ENCODE measurements at places on chromosomes 1 and 21.

DNA sequence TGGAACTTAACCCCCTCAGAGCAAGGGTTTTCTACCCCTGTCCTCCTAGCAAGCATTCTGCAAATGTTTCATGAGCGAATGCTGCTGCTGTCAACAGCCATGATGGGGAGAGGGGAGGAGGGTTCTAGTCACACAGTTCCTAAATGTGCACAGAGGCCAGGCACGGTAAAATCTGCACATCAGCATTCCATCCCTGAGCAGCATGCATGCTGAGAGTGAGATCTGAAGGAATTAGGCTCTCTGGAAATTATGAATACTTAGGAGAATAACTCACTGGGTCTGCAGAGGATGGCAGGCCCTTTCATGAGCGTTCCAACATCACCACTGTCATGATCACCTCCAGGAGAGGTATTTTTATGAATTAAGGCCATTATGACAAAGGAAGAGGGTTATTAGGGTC lies 2.1 kb downstream of the VTCN1 start:
- DNase-seq: no peak

GRCh38 chr1:154239491-154239890 lies 18.7 kb downstream of the UBAP2L start:
- no peak for DNase-seq

- DNase-seq: peak; percentile 47
These were observed 112.5 kb upstream of the GFI1 start for GRCh38 chr1:92599184-92599583.

- no peak for DNase-seq
These were observed 237.9 kb upstream of the PBX1 start for GRCh38 chr1:164320790-164321731.

- no peak for DNase-seq
These were observed 84.7 kb downstream of the PHTF1 start for GRCh38 chr1:113674591-113674990.

DNA sequence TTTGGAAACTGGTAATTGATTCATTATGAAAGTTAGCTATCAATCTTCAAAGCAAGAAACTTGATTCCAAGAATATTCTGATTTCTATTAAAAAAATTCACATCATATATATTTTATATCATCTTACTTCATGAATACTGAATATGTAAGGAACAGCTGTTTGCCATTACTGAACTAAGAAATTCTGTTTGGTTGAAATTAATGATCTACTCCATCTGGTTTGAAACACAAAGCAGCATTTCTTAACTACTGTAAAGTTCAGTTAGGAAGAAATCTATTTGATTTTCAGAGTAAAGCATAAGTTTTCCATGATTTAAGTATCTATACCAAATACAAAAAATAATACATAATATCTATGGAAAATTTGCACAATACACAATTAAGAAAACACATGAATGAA lies 66.0 kb upstream of the SCYL3 start:
- DNase-seq: no peak

- no peak for DNase-seq
These were observed 213.8 kb downstream of the HHIPL2 start for GRCh38 chr1:222334026-222334680.

DNA sequence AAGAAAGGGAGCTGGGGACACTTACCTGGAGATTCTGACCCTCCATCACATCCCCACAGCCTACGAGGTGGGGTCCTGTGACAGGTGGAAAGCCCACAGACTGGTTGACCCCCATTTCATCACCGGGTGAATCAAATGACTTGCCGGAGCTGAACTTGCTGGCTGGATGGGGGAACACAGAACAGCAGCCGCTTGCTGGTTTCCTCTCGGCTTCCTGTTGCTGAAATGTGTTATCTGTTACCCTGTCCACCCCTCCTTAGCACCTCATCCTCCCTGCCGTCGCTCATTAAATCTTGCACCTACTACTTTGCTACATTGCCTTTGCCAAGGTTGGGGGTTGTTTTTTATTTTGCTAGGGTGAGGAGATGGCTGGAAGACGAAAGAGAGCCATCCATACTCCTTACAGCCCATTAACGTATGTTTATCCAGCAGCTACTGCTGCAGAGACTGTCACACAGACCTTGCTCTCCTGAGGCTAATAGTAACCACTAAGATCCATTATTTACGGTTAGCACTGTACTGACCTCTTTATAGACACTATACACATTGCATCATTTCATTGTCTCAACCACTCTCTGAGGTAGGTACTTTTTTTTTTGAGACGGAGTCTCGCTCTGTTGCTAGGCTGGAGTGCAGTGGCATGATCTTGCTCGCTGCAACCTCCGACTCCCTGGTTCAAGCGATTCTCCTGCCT lies 7.0 kb downstream of the PAFAH2 start:
- DNase-seq: peak; percentile 88

DNA sequence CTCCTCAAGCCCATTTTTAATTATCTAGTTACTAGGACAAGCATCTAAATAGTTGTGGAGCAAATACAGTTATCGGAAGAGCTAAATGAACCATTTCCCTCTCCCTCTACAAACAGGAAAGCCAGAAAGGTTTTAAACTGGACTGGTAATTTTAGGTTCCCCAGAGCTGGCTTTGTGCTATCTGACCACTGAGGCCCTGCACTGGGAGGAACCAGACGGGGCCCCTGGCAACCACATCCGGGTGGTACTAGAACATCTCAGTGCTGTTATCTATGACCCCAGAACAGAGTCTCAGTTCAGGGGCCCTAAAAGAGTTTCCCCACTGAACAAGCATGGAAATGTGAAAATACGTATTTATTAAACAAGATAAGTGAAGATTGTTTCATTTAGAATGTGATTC lies 7.7 kb upstream of the RSPH1 start:
- DNase-seq: no peak

GRCh38 chr1:204828352-204828850 lies 42.3 kb upstream of the NFASC start:
- no peak for DNase-seq

DNA sequence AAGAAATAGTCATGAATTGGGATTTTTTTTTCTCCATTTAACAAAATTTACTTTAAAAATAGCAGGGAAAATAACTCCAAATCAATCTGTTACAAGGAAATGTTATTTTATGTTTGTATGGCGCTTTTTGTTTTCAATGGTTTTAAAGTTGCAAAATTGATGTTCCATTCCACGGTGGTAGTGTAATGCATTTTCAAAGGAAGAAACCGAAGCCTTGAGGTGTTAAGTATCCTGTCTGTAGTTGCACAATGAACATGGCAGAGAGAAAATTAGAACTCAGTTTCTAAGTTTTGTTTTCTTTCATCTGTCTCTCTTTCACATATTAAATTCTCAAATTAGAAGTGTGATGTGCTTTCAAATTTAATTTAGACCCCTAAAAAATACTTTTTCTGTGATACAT lies 841.8 kb downstream of the USP25 start:
- DNase-seq: no peak

GRCh38 chr1:210681158-210681557 lies 352.5 kb downstream of the HHAT start:
- DNase-seq: no peak

DNA sequence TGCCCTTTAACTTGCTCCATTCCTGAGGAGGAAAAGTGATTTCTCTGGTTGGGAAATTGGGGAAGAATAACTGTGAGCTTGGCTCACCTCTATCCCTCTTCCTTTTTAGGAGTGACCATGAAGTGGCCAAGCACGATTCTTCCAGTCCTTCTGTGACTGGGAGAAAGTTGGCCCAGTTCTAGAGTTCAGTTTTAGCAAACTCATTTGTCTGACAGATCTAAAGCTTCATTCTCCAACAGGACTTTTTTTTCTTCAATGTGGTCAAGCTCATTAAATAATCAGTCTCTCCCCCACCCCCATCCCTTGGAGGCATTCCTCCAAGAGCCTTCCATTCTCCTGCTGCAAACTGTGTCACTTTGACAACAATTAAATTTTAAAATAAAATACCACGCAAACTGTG lies 6.4 kb upstream of the AGL start:
- DNase-seq: no peak

- no peak for DNase-seq
These were observed 105.7 kb upstream of the CASZ1 start for GRCh38 chr1:10901891-10902805.

GRCh38 chr1:10941891-10942541 lies 70.4 kb upstream of the TARDBP start:
- DNase-seq: peak; percentile 56

- DNase-seq: no peak
These were observed 55.8 kb upstream of the ATP2B4 start for GRCh38 chr1:203570805-203571204.

- no peak for DNase-seq
These were observed 244.7 kb downstream of the MRPL39 start for GRCh38 chr21:25362375-25363267.

DNA sequence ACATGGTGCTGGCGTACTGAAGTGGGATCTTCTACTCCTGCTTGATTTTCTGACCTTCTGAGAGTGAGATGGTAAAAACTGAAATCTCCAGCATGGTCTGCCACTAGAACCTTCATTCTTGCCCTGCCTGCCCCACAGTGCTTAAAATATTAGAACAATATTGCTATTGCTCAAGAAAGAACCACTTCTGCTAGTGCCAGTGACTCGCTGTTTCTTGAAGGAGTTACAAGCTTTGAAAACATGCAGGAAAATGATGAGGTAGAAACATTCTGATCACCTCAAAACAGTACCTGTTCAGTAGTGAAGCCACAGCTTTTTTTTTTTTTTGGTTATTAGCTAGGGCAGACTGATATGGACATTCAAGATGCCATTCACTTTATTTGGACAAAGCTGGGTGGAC lies 95.3 kb downstream of the BACH1 start:
- DNase-seq: no peak

DNA sequence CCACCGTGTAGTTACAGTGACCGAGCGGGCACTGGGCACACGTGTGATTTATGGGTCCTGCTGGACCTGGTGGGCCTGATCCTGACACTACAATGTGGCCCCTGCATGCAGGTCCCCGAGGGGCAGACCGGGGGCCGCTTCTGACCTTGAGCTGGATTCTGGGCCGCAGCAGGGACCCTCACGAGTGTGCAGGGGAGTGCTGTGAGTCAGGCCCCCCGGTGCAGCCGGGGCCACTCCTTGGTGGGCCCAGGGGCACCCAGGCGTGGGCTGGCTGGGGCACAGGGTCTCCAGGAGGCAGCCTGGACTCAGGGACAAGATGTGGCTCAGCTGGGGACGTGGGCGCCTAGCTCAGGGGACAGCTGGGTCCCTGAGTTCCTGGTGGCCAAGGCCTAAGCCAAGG lies 77.5 kb upstream of the TTC34 start:
- DNase-seq: no peak

DNA sequence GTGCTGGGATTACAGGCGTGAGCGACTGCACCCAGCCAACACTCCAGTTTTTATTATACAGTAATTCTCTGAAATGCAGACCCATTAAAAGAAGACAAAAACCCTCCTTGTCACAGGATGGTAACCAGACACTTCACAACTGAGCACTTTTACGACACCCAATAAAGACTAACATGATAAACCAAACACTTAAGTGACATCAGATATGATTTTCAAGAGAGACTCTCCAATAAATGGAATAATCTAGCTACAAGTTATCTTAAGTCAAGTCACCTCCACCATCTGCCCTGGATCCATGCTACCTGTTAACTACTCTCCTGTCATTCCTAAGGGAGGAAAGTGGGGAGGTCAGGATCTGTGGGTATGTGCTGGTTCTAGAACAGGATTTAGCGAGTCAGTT lies 5.6 kb downstream of the GNG12 start:
- DNase-seq: no peak

- no peak for DNase-seq
These were observed 260.3 kb upstream of the PLD5 start for GRCh38 chr1:242784807-242785206.

- DNase-seq: no peak
These were observed 21.5 kb upstream of the SLC44A5 start for GRCh38 chr1:75632350-75632949.

- no peak for DNase-seq
These were observed 32.2 kb upstream of the FOXO6 start for GRCh38 chr1:41328780-41329640.

All from bone marrow (tissue), 2 donors.